ENCODE measurements at places on chromosomes 13 and 19. TPM values are rescaled to one million over a fixed set of nuclear protein-coding genes. Genes with fewer than 3 reads are reported as not detected.

KLF5 gene
- 7.9 TPM for total RNA-seq

SIGLEC9 gene
- total RNA-seq: 2.9 TPM

RFPL4AL1 gene
- not detected for total RNA-seq

POSTN gene
- total RNA-seq: 11.0 TPM

ICAM5 gene
- total RNA-seq: 2.5 TPM

LGALS14 gene
- not detected for total RNA-seq

ZNF575 gene
- total RNA-seq: 1.3 TPM

RYR1 gene
- 2.3 TPM for total RNA-seq

KRTDAP gene
- total RNA-seq: 0.92 TPM

CGB8 gene
- not detected for total RNA-seq

TMPRSS9 gene
- total RNA-seq: 0.23 TPM

C3 gene
- 1,700 TPM for total RNA-seq

DENND1C gene
- 2.3 TPM for total RNA-seq

DEDD2 gene
- 22.3 TPM for total RNA-seq

ZNF77 gene
- total RNA-seq: 7.2 TPM

NUCB1 gene
- total RNA-seq: 217 TPM

SIGLECL1 gene
- not detected for total RNA-seq

CYP4F3 gene
- 0.36 TPM for total RNA-seq

PCDH20 gene
- 0.30 TPM for total RNA-seq

KPTN gene
- 4.4 TPM for total RNA-seq

ZNF836 gene
- total RNA-seq: 26.3 TPM

GRK1 gene
- 0.10 TPM for total RNA-seq

CD209 gene
- 1.7 TPM for total RNA-seq

DNAAF3 gene
- total RNA-seq: 3.8 TPM

NTN5 gene
- 0.23 TPM for total RNA-seq

FREM2 gene
- total RNA-seq: 3.8 TPM

CDC37 gene
- total RNA-seq: 98.8 TPM

PCP2 gene
- total RNA-seq: not detected

PRODH2 gene
- total RNA-seq: not detected

GRIN2D gene
- total RNA-seq: not detected

NLRP9 gene
- not detected for total RNA-seq

TNFAIP8L1 gene
- total RNA-seq: 9.8 TPM

FLT1 gene
- total RNA-seq: 8.3 TPM

DOCK6 gene
- total RNA-seq: 50.9 TPM

ZNF44 gene
- 10.1 TPM for total RNA-seq

LGALS4 gene
- 0.68 TPM for total RNA-seq

S1PR5 gene
- total RNA-seq: not detected

ZNF253 gene
- 9.1 TPM for total RNA-seq

ZFR2 gene
- not detected for total RNA-seq

KLK7 gene
- total RNA-seq: 0.85 TPM
